DMS153 (cell line): ENCODE measurements at places on chromosomes 11 and 22.

- DNase-seq = no peak
These were observed 74.9 kb downstream of the DEPDC5 start for GRCh38 chr22:31828739-31829138.

DNA sequence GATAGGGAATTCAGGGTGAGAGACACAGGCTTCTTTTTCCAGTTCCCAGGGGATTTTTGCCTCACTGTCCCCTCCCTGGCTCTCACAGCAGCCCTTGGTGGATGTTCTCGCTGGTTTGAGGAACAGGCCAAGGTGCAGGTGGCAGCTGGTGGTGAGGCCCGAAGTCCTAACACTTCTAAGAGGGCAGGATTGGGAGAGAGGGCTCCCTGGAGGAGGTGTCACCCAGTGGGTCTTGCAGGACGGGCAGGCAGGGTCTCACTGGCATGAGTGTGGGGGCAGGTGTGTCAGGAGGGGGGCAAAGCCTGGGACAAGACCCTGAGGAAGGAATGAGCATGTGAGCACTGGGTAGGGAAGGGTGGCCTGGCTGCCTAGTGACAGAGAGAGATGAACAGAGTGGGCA is 9.2 kb downstream of the ADORA2A start:
- no peak for DNase-seq

DNA sequence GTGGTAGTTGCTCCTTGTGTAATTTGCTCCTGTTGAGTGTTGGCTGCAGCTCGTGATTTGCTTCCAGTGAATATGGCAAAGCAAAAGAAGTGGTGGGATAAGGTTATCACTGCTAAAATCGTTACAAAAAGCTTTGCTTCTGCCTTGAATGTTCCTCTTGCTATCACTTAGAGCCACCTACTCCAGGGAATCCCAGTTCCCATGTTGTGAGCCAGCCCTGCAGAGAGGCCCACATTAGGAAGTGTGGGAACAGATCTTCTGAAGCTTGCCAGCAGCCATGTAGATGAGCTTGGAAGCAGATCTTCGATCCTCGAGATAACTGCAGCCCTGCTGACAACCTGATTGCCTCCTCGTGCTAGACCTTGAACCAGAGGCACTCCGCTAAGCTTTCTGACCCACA is 71.0 kb downstream of the SPECC1L start:
- DNase-seq = no peak

- peak; percentile 5 for DNase-seq
These were observed 222.3 kb downstream of the NTM start for GRCh38 chr11:131592734-131593133.

- no peak for DNase-seq
These were observed 62.1 kb downstream of the LRP5 start for GRCh38 chr11:68374531-68374930.

DNA sequence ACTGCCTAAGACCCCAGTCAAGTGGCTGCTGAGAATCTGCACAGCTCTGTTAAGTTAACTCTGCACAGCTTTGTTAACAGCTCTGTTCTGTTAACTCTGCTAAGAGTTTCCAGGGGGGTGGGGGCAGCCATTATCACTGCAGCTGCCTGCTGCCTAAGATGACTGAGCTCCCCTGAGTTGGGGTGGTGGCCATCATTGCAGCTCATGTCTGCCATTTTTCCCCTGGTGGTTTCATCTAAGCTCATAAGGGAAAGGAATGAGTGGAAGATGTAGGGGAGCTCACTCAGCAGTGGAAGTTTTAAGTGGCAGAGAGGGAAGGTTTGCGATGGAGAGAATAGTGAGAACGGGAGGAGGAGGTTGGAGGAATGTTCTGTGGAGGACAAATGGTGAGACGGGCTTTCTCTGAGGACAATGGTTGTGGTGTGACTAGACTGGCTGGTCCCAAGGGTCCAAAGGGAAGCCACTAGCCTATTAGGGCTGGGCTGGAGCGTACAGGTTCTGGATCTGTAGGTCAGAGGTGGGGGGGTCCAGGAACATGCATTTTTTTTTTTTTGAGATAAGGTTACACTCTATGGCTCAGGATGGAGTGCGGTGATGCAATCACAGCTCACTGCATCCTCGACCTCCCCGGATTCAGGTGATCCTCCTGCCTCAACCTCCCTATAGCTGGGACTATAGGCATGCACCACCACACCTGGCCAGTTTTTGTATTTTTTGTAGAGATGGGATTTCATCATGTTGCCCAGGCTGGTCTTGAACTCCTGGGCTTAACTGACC is 13.5 kb upstream of the PLET1 start:
- no peak for DNase-seq

- no peak for DNase-seq
These were observed 65.9 kb upstream of the HMGXB4 start for GRCh38 chr22:35191412-35191811.

GRCh38 chr22:44266796-44267760 is 45.7 kb downstream of the SHISAL1 start:
- no peak for DNase-seq

DNA sequence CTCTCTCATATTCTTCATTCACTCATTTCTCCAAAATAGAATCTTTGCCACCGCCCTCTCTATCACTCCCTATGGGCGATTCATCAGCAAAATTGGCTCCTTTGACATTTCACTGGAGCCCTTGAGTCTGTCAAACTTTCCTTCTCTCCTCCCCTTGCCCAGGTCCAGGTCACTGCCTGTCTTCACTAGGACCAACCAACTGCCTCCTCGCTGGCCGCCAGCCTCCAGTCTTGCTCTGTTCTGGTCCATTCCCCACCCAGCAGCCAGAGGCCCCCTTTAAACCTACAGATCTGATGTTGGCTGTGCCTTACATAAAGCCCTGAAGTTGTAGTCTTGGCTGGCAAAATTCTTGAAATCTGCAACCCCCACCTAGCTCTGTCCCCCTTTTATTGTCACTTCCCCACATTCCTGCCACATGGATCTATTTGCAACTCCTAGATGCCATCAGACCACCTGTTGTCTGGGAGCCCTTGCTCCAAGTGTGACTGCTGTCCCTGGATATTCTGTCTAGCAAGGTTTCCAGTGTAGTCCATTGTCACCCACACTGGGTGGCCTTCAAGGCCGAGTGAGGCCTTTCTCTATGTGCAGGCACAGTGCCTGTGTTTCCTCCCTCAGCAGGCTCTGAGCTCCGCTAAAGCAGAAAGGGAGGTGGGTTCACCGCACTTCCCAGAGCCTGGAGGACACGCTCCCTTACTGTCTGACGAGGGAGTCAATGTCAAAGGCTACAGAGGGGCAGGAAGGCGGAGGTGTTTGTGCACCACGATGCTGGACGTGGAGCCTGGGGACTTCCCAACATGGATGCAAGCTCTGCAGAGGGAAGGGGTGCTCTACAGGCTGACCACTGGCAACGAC is 25.5 kb downstream of the MYEOV start:
- no peak for DNase-seq
